ENCODE measurements at places on chromosomes 2 and 18.

DNA sequence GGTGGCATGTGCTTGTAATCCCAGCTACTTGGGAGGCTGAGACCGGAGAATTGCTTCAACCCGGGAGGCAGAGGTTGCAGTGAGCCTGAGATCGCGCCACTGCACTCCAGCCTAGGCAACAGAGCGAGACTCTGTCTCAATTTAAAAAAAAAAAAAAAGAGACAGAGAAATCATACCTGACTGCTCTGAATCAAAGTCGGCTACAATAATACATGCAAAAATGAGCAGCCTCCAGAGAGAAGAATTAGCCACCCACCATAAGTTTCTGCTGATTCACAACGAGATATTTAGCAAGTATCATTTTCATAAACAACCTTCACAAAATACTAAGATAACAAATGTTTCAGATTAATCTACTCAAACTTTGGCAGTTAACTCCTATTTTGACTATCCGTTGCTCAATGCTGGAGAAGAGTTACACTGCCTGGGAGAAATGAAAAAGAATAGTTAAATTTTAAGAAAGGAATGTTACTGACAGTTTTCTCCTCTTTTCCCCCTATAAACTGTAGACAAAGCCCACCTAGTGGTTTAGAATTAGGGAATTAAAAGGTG is 1.5 kb downstream of the OSBPL1A start:
- DNase-seq, result peak; percentile 41

GRCh38 chr2:224716201-224716600 is at the start of gene CCDC195:
CCDC195 (minus strand) TSS chr2:224716365; CDS start chr2:224716365, 0 bp downstream.
- DNase-seq, result no peak

DNA sequence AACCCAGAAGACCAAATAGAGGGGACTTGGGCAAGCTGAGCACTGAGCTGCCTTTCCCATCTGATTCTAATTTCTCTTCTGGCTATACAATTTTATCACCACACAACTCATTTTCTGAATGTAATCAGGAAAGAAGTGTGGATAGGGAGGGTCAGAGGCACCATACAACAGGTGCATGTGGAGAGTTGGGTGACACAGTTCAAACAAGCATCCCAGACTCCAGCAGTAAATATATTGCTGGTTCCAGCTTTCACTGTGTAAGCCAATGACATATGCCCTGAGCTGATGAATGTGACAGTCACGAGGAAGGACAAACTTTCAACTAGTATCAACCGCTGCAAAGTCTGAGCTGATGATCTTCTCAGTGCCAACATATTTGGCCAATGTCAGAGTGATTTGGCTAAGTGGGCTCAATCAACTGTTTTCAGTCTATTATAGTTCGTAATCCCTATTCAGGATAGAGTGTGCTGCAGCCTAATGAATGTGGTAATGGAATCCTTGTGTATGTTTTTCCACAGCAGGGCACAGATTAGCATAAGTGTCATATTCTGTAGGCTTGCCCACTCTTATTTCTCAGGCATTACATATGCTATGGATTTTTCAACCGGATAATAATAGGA is 109.9 kb upstream of the MEIS1 start:
- DNase-seq, result no peak

DNA sequence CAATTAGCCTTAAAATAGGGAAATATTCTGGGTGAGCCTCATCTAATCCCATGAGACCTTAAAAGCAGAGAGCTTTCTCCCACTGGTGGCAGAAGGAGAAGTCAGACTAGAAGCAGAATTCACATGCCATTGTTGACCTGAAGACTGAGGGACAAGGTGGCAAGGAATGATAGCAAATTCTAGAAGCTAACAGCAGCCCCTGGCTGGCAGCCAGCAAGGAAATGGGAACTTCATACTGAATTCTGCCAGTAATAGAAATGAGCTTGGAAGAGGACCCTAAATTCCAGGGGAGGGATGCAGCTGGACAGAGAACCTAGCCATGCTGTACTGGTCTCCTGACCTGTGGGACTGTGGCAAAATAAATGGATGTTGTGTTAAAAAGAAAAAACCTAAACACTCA is 19.5 kb downstream of the B3GNT7 start:
- no peak for DNase-seq

DNA sequence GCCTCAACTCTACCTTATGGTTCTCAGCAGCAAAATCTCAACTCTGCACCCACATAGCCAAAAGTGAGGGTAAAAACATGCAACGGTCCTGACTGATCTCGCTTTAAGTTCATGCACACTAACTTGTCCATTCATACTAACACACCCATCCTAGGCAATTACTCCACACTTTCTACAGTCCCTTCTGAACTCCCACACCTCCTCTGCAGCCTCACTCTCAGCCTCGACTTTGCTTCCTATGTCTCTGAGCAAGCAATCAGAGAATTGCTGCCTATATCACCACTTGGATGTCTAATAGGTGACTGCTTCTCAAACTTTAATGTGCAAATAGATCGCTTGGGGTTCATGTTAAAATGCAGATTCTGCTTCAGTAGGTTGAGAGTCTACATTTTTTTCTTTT is 7.8 kb upstream of the TMBIM1 start:
- no peak for DNase-seq

GRCh38 chr2:126703311-126703710 is 47.4 kb downstream of the GYPC start:
- DNase-seq, result no peak

GRCh38 chr2:181454686-181455450 is 2.3 kb upstream of the ITGA4 start:
- no peak for DNase-seq

DNA sequence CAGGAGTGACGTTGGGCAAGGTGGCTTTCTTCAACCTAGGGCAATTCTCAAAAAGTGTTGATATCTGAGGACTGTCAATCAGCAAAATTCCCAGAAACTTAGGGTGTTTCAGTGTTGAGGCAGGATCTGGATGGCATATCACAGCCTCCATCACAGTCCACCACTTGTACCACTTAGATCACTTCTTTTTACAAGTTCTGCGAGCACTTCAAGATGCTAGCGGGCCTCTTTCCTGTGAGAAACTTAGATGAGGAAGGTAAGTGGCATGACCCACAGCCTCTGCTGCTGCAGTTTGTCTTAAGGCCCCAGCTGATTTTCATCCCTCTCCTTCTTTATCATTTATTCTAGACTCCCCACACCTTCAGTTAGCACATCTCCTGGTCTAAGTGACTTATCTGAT is 295.4 kb upstream of the ZNF521 start:
- DNase-seq, result no peak

DNA sequence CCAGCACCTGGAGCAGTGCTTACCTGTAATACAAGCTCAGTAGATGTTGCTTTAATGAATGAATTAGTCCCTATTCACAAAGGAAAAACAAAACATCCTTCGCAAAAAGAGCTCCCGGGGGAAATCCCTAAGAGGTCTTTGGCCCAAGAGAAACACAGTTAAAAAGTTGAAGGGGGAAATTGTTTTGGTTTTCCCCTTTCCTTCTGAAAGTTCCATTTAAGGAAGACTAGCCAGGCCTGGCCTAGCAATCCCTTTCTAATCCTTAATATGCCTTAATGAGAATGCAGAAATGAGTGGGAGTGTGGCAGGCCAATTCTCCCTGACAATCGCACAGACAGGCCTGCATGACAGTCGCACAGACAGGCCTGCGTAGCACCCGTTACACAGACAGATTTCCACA is 33.5 kb upstream of the REL start:
- DNase-seq, result no peak

GRCh38 chr18:60898111-60898510 is 435.1 kb upstream of the CDH20 start:
- DNase-seq, result no peak

GRCh38 chr2:12661489-12661888 is 55.2 kb upstream of the TRIB2 start:
- no peak for DNase-seq

DNA sequence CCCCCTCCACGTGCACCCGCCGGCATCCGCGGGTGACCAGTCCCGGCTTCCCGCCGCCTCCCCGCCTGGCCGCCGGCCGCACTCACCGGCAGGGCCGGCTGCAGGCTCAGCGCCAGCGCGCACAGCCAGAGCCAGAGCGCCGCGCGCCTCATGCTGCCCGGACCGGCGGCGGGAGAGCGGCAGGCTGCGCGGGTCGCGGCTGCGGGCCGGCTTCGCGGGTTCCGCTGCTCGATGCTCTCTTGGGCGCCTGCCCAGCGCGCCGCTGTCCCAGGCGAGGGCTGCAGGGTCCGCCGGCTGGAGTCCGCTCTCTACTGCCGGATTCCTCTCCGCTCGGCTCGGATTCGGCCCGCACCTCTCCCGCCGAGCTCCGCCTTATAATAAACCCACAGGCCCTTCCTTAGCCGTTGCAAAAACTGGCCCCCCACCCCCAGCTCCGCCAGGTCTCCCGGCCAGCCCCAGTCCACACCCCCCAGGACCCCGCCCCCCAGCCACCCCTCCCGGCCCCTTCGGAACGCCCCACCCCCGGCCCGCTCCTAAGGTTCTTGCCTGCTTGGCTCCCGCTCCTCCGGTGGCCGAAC is at the start of gene SDC1:
TSS of gene SDC1 (minus strand) at position 415 of the 578 bp plus-strand sequence. CDS start at position 152, 263 bp downstream.
- peak; percentile 43 for DNase-seq

DNA sequence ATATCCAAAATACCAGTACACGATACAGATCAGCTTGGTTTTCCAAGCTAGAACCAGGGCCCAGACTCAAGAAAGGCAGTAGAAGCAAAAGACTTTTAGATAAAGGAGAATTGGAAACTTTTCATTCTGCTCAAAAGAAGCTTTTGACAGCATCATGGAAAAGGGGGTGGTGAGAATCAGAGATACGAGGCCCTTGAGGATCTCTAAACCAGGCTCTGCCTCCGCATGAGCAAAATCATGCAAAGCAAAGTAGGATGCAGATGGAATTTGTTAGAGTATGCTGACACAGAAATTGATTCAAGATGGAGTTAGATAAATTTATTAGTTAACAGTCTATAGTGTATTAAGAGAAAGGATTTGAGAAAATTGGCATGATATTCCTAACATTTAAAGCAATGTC is 39.8 kb downstream of the FAM98A start:
- no peak for DNase-seq

DNA sequence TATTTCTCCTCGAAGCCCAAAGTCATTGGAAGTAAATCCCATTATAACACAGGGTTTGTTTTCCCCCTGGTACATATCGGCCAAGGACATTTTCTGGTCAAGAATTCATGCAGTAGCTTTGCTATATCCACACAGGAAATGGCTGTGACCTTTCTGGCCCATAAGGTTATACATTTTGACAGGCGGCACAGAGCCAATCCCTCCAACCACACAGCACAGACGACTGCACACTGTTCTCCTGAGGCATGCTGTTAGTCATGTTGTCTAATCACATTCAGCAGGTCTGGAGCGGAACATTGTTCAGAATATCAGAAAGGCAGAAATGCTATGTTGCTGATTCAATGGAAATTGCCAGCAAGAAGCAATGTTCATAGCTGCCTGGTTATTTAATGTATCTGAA is 742.3 kb upstream of the SLC8A1 start:
- DNase-seq, result peak; percentile 91

DNA sequence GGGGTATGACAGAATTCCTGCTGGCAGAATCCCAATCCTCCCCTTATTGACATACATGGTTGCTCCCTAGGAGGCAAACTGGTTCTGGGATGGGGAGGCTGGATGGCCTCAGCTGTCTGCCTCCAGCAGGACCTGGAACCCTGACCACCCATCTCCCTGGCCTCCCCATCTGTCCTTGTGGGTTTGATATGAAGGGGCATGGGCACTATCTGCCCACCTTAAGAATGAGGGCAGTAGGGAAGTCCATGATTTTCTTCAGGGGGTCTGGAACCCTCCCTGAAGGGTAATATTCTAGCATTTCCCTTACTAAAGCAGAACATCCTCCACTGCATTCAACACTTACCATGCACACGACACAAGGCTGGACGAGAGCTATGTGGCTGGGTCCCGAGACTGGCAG is 113.6 kb downstream of the VAPA start:
- DNase-seq, result no peak

- DNase-seq, result no peak
Measured at GRCh38 chr18:46340716-46341115, 236.5 kb downstream of the HAUS1 start.

DNA sequence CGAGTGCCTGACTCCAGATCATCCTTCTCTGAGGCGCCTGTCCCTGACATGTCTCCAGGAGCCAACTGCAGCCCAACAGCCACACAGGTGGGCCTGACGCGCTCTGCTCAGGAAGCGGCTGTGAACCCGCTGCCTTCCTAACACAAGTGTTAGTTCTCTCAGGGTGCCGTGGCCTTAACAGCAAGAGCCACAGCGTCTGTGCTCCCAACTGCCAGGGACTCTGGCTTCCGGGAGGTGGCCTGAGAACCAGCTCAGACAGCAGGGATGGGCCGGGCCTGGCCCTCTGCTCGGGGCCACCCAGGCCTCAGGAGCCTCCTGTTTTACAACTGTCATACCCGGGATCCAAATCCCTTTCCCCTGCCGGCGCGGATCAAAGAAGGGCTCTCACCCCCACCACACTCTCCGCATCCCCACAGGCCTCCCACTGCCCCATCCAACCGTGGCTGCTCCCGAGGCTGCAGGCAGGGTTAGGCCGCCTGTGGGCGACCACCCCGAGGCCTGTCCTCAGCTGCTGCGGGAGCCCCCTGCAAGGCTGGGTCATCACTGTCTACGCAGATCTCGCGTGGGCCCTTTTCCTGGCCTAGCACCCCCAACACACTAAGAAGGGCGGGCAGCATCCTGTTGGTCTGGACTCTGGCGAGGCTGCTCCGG is 114.2 kb upstream of the ZNF236 start:
- DNase-seq, result no peak

- DNase-seq, result no peak
Measured at GRCh38 chr2:29189052-29189451, 73.8 kb downstream of the CLIP4 start.

Measured in amniotic epithelial cell (primary cell).